GM13976 (cell line): ENCODE measurements at places on chromosomes 12 and 14.

- DNase-seq = peak; percentile 86
Observed at GRCh38 chr12:8045952-8046944, 13.7 kb downstream of the FOXJ2 start.

- DNase-seq = no peak
Observed at GRCh38 chr14:77673193-77673592, 34.6 kb downstream of the ALKBH1 start.

DNA sequence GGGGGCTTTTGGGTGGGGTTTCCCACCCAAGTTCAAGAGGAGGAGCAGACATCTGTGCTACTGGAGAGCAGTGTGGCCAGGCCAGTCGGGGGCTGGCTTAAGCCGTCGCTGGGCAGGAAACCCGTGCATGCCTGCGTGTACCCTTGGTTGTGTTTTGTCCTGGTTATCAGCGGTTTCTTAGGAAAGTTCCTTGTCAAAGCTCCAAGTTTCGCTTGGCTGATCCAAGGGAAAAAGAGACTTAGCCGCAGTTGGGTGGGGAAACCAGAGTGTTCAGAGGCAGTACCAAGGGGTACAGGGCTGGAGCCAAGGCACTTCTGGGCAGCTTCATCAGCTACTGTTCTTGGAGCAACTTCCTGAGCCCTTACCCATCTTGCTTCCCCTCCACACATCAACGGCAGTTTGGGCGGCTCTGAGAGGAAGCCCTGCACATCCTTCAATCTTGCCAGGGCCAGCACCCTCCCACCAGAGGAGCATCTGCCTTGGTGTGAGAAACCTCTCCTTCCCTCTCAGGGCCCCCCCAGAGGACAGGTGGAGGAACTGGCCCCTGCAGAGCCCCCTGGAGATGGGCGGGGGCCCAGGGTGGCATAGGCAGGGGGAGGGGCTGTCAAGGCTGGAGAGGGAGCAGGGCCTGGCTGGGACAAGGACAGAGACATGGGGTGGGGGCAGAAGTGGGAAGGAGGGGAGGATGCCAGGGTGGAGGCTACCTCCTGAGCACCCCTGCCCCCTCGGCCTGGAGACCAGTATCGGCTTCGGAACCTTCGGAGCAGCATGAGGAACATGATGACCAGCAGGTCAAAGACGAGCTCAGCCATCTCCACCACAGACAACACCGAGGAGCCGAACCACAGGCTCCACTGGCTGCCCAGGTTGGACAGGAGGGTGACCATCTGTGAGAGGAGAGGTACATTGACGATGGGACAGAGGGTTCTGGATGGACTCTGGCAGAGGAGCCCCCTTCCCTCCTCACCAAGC, 5.8 kb upstream of the TNFRSF1A start:
- DNase-seq = no peak

GRCh38 chr14:76837524-76837923, 11.3 kb downstream of the LRRC74A start:
- no peak for DNase-seq

- DNase-seq = peak; percentile 19
Observed at GRCh38 chr14:73392329-73393257, 65.8 kb downstream of the NUMB start.

DNA sequence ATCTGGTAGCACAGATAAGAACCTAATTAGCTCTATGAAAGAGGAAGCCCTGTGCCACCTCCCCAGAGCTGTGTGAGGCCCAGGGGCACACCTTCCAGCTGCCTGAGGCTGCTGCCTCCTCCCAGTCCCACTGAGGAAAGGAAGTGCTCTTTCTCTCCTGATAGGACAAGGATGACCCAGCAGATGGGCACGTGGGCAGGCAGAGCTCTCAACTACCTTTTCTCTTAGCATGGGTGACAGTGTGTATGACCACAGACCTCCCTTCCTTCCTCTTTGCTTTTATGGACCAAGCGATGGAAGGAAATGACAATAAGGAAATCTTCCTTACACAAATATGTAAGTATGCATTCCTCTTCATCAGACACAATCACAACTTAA, 127.6 kb upstream of the AMIGO2 start:
- DNase-seq = no peak

DNA sequence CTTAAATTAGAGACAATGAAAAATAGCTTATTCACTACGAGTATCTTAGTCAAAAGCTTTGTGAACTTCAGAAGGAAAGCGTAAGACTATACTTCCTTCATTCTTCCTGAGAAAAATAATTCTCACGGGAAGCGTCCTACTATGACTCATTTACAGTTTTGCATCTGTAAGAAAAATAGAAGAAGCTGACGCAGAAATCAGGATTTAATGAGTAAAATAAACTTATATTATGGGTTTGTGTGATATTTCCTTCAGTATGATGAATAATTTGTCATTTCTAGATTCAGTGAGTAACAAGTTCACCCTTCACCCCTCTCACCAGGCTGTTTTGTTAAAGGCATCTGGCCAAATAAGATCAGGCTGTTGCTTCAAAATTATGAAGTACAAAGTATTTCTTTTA, 17.8 kb upstream of the PDE3A start:
- no peak for DNase-seq

GRCh38 chr14:79369359-79370332, 841.7 kb downstream of the DIO2 start:
- no peak for DNase-seq

GRCh38 chr12:127398016-127398710, 868.8 kb upstream of the TMEM132C start:
- DNase-seq = no peak

- no peak for DNase-seq
Observed at GRCh38 chr12:12946686-12947355, 5.1 kb downstream of the GPRC5D start.

- DNase-seq = peak; percentile 70
Observed at GRCh38 chr14:102819176-102819628, 42.0 kb downstream of the TRAF3 start.

DNA sequence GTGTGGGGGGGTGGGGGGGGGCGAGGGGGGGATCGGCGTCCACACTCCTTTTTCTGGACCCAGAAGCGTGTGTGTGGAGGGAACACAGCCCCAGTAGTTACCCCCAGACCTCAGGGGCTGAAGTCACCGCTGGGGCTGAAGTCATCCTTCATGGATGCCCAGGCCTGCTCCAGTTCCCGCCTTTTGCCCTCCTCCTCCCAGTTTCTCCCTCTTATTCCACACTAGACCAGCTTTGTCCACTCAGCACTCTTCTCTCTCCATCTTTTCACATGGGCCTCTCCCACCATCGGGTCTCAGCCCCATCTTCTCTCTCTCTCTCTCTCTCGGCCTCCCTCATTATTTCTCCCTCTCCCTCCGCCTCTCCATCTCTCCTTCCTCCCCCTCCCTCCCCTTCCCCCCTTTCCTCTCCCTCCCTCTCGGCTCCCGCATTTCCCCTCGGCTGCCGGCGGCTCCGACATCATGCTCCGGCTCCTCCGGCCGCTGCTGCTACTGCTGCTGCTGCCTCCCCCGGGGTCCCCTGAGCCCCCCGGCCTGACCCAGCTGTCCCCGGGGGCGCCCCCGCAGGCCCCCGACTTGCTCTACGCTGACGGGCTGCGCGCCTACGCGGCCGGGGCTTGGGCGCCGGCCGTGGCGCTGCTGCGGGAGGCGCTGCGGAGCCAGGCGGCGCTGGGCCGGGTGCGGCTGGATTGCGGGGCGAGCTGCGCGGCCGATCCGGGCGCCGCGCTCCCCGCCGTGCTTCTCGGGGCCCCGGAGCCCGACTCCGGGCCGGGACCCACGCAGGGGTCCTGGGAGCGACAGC, at the start of gene P3H3:
TSS of gene P3H3 (plus strand) at position 426 of the 799 bp plus-strand sequence. CDS start at position 460, 34 bp downstream.
- DNase-seq = no peak

DNA sequence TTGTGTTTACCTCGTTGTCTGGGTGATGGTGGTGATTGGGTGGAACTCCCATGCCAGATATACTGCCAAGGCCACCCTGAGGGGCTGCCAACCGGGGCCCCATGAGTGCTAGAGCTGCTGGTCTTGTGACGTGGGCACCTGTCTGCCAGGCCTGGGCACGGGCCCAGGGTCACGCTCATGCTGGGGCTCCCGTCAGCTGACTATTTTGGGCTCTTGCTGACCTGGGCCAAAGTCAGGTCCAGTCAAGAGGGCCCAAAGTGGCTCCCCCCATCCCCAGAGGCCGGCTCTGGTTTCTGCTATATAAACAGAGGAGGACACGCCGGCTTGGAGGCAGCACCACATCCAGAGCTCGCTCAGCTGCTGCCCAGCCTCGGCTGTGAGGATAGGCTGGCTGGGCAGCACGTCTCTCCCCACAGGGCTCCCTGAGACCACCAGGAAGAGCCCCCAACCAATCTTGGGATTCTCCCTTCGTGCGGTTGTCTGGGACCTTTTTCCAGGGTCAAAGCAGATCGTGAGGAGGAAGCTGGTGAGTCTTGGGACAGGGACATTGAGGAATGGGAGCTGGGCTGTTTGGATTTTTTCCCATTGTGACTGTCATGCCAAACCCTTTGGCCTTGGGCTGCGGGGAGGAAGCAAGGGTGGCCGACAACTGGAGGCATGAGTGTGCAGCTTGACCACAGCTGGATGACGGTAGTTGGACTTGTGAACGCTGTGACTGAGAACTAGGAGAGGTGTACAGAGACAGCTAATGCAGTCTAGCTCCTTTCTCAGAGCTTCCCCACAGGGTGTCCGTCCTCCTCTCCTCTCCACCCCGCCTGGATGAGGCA, 7.6 kb upstream of the NR4A1 start:
- no peak for DNase-seq

- peak; percentile 93 for DNase-seq
Observed at GRCh38 chr14:24332268-24332993, 2.4 kb downstream of the ADCY4 start.

DNA sequence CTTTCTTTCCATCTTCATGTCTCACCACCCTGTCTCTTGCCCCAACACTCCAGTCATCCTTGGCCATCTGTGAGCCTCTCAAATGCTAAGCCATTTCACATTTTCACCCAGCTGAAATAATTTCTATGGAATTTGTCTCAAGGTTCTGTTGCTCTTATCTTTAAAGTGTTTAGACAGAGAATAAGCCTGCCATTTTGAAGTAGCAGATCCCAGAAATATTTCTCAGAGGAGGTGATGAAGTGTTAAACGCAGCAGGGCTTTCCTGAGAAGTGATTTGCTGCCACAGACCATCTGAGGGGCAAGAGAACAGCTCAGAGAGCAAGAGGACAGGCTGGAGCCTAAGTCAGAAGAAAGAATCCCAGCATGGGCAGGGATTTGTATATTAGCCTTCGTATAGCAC, 71.6 kb upstream of the CLMN start:
- DNase-seq = no peak

- DNase-seq = no peak
Observed at GRCh38 chr14:100155756-100156616, 3.5 kb downstream of the DEGS2 start.

DNA sequence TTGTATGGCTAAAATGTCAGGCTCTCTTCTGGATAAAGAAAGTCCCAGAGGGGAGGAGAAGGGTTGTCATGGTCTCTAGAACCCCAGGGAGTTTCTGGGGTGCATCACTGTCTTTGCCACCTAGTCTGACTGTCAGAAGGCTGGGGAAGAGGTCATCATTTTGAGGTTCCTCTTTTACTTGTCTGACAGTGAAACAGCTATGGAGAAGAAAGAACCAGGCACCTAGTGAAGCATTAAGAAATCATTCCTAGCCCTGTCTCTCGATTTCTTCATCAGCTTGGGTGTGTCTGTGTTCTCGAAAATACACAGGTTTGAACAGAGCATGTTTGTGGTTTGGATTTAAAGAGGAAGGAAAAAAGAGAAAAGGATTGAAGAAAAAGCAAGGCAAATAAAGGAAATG, 158.7 kb upstream of the LRIG3 start:
- DNase-seq = no peak

DNA sequence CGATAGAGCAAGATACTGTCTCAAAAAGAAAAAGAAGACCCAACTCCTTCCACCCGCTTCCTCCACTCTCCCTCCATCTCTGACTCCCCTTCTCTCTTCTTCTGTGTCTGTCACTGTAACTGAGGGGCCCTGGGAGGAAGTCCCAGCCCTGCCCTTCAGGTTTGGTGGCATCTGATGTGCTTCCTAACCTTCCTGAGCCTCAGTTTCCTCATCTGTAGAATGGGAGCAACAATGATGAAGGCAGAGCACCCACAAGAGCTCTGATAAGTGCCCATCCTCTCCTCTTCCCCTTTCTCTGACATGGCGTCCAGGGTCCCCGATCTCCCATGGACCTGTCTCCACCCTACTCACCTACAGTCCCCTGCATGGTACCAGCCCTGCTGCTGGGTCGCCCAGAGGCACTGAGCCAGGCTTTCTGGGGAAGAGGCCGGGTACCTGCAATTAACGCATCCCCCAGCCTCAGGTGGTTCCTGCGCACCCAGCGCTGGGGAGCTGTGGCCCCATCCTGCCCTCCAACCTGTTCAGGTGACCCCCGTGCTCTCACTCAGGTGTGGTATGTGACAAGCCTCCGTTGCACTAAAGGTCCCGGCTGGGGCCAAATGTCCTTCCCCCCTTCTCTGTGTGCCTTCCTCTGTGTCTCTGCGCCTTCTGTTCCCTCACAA, 13.2 kb downstream of the FOXN4 start:
- DNase-seq = no peak

GRCh38 chr12:124369055-124369826, 74.3 kb downstream of the RFLNA start:
- no peak for DNase-seq

DNA sequence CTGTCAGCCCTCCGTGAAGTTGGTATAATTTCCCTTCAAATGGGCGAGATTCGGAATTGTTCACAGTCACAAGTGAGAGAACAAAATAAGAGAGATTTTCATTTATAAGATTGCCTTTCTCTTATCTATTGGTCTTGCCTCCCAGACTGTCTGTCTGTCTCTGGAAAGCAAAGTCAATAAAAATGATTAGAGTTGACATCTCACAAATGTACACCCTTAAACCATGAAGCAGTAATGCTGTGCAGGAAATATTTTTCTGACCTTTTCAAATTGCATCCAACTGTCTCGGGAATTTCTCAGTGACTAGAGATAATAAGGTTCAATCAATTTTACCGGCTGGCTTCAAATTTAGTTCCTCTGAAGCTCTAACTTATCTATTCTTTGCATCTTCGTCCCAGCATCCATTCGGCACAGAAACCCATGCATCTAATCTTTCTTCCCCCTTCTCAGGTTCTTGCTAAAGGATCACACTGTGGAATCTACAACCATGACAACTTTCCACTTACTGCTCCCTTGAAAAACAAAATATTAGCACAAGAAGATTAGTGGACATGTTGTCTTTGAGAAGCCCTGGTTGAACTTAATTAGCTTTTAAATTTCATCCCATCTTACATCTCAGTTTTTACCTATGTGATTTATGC, 93.1 kb downstream of the RMST start:
- no peak for DNase-seq

DNA sequence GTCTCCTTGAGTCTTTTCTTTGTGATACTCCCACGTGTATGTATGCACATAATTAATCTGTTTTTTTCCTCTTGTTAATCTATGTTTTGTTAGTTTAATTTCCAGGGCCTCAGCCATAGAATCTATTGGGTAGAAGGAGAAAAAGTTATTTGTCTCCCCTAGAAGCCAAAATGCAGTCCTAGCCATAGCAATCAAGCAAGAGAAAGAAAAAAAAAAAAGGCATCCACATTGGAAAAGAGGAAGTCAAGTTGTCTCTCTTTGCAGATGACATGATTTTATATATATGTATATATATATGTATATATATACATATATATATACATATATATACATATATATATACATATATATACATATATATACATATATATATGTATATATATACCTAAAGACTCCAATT, 25.4 kb upstream of the ETV6 start:
- DNase-seq = no peak
